ENCODE measurements at places on chromosomes 1 and 21.

GRCh38 chr1:110436635-110437034, 14.3 kb upstream of the PROK1 start:
- DNase-seq: no peak

DNA sequence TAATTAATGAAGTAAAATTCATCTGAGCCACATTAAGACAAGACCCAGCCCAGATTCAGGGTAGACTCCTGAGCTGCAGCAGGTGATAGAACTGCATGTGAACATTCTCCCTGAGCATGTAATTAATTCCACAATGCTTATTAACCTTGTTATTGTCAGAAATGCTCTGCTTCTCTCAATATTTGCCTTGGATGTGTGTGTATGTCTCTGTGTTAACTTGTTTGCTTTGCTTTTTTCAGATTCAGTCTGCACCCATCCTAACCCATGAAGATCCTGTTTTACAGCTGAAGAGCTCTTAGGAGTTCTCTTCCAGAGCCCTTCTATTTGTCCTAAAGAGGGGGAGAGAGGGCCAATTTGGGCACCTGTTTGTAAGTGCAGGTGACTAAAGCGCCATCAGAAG, 143.2 kb upstream of the BMP8A start:
- DNase-seq: no peak

DNA sequence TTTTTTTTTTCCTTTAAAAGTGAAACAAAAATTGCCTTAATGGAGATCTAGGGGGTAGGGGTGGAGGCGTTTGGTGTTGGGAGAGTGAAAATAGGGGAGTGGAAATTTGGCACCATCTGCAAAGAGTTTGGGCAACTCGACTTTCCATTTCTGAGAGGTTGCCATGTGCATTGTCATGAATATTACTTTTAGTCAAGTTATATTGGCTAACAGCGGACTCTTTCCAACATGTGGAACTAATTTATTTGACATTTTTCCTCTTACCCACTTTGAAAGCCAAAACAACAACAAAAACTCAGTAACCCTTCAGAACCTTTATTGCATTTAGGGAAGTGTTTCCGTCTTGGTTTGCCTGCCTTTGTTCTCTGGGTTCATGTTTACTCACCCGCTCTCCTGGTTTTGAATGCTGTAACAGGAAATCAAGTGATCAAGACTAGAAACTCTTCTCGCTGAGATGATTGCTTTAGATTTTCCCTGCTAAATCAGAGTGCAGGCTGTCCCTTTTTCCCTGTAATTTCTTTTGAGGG, 70.4 kb downstream of the CACHD1 start:
- DNase-seq: no peak

GRCh38 chr1:92563457-92564216, 76.9 kb upstream of the GFI1 start:
- DNase-seq: no peak

DNA sequence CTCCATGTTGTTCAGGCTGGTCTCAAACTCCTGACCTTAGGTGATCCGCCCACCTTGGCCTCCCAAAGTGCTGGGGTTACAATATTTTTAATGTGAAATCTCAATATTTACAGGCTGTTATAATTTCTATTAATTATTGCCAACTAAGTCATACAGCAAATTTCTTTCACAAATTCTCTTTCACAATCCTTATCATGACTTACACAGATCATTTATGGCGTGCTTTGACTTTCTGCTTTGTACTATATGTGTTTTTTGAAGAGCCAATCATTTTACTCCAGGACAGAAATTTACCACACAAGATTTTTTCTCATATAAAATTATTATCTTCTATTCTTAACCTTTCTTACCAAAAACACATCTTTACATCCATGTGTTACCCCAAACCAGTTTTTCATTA, 1729.9 kb downstream of the NCAM2 start:
- DNase-seq: no peak

- no peak for DNase-seq
Observed at GRCh38 chr1:114508386-114508898, 2.6 kb downstream of the TRIM33 start.

GRCh38 chr1:84156210-84156621, 12.1 kb downstream of the PRKACB start:
- DNase-seq: no peak
